Stimulated activated CD8-positive, alpha-beta memory T cell treated with anti-CD3 and anti-CD28 coated beads, Interleukin-15, amount 100 ng/mL, for 24 hours (primary cell): ENCODE measurements at places on chromosomes 4 and X.
A peak's percentile ranks its signal among the peaks of the same experiment; 100 is the strongest.

GRCh38 chrX:20442597-20442996, 175.9 kb upstream of the RPS6KA3 start:
- DNase-seq, result peak; percentile 66

DNA sequence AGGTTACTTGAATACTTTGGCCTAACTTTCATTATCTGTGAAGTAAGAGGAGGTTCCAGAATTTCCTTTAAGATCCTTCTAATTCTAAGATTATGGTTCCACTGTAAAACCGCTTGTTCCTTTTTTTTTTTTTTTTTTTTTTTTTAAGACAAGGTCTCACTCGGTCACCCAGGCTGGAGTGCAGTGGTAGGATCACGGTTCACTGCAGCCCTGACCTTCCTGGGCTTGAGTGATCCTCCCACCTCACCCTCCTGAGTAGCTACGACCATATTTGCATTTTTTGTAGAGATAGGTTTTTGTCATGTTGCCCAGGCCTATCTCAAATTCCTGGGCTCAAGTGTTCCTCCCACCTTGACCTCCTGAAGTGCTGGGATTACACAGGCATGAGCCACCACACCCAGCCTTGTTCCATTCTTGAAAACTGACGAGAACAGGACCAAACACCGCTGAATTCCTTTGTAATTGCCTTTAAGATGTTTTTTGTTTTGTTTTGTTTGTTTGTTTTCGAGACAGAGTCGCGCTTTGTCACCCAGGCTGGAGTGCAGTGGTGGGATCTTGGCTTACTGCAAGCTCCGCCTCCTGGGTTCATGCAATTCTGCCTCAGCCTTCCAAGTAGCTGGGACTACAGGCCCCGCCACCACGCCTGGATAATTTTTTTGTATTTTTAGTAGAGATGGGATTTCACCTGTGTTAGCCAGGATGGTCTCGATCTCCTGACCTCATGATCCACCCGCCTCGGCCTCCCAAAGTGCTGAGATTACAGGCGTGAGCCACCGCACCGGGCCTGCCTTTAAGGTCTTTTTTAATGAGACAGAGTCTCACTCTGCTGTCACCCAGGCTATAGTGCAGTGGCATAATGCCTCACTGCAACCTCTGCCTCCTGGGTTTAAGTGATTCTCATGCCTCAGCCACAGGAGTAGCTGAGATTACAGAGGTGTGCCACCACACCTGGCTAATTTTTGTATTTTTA, 6.8 kb downstream of the PDS5A start:
- no peak for DNase-seq

- no peak for DNase-seq
These were observed 17.4 kb upstream of the PWWP3B start for GRCh38 chrX:106150701-106151100.

GRCh38 chr4:55075376-55075775, 50.0 kb downstream of the KDR start:
- DNase-seq, result no peak

- DNase-seq, result no peak
These were observed 19.3 kb upstream of the SLC9A7 start for GRCh38 chrX:46777971-46778810.

DNA sequence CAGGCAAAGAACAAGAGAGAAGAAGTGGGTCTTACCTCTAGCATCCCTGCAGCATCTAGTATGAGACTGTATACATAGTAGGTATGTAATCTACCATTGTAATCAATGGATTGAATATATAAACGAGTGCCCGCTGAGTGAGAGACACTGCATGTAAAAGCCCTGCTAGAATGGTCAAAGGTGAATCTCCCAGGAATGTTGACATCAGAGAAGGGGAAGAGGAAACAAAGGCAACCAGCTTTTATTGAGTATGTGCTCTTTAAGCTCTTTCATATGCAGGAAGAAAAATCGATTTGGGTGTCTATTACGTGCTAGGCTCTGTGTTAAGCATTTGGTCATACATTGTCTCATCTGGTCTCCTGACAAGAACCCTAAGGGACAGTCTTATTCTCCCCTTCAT, 91.9 kb upstream of the KLHL13 start:
- no peak for DNase-seq

DNA sequence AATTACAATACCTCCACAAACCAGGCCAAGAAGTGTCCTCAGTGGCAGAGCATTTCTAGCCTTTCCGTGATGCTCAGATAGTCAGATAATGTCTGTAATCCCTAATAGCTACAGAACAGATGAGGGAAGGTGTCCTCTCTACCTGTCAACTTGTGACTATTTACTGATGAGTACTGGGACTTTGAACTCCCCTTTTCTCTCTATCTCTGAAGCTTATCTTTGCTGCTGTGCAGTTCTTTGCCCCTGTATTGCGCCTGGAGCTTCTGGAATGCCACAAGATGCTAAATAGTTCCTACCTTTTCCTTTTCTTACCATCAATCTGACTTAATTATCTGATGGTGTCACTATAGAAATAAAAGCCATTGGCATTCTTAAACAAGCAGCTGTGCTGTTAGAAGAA, 30.5 kb downstream of the FGF2 start:
- DNase-seq, result no peak

GRCh38 chr4:6444582-6444981, 27.8 kb downstream of the PPP2R2C start:
- no peak for DNase-seq

GRCh38 chrX:40117715-40118285, 20.0 kb upstream of the BCOR start:
- no peak for DNase-seq

DNA sequence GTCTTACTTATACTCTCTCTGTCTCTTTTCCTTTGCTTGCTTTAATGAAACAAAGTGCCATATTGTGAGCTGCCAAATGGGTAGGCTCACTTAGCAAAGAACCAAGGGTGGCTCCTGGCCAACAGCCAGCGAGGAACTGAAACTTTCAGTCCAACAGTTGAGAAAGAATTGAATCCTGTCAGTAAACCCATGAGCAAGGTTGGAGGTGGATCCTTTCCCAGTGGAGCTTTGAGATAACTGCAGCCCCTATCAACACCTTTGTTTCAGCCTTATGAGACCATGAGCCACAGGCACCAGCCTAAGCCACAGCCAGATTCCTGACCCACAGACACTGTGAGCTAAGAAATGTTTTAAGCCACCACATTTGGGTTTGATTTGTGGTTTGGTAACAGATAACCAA, 362.2 kb downstream of the PDGFC start:
- DNase-seq, result no peak
